ENCODE measurements at places on chromosomes 11 and 22. TPM values are rescaled to one million over a fixed set of nuclear protein-coding genes. Genes with fewer than 3 reads are reported as not detected.

The CALCA gene
- total RNA-seq = not detected

The PNPLA5 gene
- not detected for total RNA-seq

The IFITM10 gene
- 0.63 TPM for total RNA-seq

The SULT4A1 gene
- not detected for total RNA-seq

The SIPA1 gene
- 245 TPM for total RNA-seq

The OR4D5 gene
- not detected for total RNA-seq

The UBQLN3 gene
- total RNA-seq = not detected

The GPR83 gene
- total RNA-seq = not detected

The KRTAP5-1 gene
- total RNA-seq = not detected

The PANX1 gene
- total RNA-seq = 13.0 TPM

The TRIM6 gene
- total RNA-seq = 0.58 TPM

Data from activated CD8-positive, alpha-beta T cell treated with anti-CD3 and anti-CD28 coated beads, Interleukin-2, amount 10 ng/mL, durations not matched to agents 7 days and 5 days (primary cell).